ENCODE measurements at places on chromosomes 2 and 18.
A peak's percentile ranks its signal among the peaks of the same experiment; 100 is the strongest.

DNA sequence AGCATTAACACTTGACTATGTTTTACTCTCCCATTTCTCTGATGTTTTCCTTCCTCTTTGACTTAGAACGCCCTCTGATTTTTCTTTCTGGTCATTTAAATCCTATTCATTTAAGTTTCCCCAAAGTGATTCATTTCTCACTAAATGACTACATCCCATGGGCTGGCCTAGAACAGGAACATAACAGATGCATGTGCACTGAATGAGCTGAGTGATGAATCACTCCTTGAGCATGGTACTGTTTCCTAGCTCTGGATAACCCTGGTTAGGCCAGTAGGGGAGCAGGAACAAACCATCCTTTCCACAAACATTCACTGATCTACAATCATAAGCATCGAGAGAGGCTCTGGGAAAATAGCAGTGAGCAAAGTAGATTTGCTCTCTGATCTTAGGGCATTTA lies 221.9 kb upstream of the SETBP1 start:
- no peak for DNase-seq

- no peak for DNase-seq
Measured at GRCh38 chr2:202002381-202002780, 31.3 kb upstream of the FZD7 start.

DNA sequence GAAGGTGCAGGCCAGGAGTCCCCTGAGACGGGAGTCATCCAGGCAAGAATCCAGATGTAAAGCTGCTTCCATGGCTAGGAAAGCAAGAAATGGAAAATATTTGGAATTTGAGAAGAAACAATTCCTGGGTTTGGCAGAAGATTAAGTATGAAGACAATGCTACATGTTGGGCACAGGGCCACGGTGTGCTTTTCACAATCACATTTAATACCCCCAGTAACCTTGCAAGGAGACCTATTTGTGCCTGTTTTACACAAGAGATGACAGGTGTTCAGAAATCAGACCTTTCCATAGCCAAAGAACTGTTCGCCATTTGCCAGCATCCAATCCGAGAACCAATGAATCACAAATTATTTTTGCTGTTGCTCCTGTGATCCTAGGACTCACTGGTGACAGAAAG lies 50.5 kb downstream of the KCTD1 start:
- DNase-seq, result no peak

DNA sequence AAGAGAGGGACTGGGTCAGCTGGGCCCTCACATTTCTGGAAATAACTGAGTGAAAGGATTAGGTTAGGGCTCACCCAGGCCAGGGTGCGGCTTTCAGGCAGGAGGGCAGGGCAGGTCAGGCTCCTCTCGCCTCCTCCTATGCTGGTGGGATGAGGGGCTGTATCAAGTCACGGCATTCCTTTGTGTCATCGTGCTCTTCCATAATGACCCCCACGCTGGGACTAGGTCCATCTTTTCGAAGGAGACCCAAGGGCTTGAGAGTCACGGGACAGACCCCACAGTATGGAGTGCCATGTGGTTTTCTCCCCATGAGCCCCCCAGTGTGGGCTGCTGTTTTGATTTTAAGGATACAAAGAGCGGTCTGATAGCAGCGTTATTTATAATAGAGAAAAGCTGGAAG lies 137.8 kb upstream of the COPS8 start:
- no peak for DNase-seq

DNA sequence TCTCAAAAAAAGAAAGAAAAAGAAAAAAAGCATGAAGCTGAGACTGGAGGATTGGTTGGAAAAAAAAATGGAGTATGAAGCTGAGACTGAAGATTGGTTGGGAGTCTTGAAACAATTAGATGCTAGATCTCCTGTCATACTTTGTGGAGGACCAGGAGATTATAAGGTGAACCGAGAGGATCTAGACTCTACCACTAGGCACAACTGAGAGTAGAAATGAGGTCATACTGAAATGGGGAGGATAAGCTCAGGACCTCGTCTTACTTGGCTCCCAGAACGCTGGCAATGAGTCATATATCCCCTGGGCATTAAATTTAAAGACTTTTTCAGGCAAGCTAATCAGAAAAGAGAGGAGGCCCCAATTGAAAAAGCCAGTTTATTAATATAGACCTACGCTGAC lies 3.3 kb upstream of the ORC2 start:
- no peak for DNase-seq

DNA sequence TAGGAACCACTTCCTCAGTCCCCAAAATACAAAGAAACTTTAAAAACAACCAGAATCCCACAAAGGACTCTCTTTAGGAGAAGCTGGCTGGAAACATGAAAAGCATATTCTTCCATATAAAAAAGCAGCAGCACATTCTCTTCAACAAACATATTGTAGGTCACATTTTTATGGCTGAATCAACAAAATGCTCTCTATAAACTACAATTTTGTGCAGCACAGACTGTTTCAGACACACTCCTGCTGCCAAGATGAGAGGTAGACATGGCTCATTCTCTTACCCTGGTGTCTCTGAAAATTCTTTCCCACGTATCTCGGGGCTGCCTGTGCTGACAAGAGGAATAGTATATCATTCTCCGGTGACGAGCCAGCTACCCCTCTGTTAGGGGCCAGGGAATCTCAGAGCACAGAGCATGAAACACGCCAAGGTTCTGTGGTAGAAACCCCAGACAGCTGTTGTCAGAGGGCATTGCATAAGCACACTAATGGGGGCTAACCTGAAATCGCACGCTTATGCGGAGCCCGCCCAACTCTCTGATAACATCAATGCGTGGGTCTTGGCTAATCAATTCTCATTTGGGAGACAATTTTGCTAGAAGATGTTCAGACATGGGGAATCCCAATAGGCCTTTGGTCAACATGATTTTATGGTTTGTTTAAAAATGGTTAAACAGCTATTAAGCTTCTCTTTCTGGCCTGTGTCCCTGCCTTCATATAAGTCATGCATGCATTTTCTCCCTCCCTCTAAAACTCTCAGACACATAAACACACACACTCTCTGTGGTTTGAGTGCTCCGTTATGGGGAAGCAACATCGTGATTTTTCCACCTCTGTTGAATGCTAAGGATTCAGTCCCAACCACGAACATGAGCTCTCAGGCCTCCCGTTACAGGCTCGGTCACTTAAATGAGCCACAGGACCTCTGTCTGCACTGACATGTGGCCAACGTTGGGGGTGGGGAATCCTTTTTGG lies 177.5 kb downstream of the INO80D start:
- DNase-seq, result no peak

DNA sequence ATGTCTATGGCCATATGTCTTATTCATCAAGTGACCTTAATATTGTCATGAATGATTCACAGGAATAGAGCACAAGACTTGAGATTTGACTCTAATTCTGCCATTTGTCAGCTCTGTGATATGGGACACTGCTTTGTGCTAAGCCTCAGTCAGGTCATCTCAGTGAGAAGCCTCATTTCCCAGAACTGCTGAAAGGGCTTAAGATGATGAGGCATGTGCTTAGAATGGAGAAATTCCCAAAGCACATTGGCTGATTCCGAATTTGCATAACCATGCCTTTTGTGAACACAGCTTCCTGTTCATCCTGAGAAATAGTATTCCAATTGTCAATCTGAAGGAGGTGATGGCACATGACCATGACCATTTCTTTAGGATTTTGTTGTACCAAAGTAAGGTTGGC lies 218.1 kb downstream of the ALK start:
- DNase-seq, result no peak

DNA sequence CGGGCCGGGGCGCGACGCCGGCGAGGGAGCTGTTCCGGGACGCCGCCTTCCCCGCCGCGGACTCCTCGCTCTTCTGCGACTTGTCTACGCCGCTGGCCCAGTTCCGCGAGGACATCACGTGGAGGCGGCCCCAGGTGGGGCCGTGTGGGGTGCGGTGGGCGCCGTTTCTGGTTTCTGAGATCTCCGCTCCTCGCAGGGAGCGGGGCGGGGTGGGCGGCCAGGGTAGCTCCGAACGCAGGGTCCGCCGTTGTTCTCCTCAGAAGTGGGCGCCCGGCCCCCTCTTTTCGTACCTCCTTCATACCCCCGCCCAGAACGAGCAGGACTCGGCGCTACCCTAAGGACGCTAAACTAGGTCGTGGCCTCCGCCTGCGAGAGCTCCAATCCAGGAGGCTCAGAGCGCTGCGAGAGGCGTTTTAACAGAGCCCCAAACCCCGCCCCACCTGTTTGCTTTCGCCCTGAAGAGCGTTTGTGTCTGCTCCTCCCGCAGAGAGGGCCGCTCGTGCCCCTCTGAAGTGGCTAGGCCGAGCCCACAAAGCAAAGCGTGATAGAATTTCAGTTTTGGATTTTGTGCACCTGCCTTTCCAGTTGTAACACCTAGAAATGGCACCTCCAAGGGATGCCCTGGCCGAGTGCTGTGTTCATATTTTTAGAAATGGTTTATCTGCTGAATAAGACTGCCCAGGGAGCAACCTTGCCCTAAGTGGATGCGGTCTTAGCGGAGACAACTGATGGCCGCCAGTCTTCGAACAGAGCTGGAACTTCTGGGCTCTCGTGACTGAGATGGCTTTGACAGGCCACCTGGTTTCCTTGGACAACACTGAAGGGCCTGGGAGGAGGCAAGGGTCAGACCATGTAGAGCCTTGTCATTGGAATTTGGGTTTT lies 626 bp downstream of the CAPN10 start:
- no peak for DNase-seq

GRCh38 chr18:62277045-62277444 lies 48.1 kb upstream of the TNFRSF11A start:
- DNase-seq, result no peak

DNA sequence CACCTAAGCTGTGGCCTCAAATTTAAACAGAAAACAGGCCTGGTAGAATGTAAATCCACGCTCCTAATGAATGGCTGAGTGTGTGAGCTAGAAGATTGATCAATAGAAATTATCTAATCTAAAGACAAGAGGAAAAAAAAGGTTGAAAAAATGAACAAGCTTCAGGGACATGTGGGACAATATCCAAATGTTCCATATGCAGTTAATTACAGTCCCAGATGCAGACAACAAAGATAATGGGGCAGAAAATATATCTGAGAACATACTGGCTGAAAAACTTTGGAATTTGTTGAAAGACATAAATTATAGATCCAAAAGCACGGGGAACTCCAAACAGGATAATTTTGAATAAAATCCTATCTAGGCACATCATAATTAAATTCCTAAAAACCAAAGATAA lies 186.7 kb upstream of the SIX2 start:
- no peak for DNase-seq

DNA sequence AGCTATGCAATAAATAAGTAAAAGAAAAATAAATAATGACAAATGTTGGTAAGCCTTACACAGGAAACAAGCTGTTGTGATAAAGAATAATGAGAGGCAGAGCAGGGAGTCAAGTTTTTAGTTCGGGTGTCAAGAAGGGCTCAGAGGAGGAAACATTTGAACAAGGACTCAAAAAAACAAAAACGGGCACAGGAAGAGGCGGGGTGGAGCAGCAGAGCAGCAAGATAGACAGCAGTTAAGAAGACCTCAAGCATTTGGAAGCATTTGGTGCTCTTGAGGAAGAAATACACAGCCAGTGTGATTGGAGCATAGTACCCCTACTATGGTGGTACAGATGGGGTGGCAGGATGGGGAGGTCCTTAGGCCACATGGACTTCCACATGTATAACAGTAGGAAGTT lies 2.8 kb downstream of the TMEM169 start:
- DNase-seq, result no peak

GRCh38 chr2:5515693-5516092 lies 176.5 kb upstream of the SOX11 start:
- DNase-seq, result no peak

- no peak for DNase-seq
Measured at GRCh38 chr2:85865539-85866164, 23.1 kb downstream of the ST3GAL5 start.

- no peak for DNase-seq
Measured at GRCh38 chr2:175166216-175166824, 1.7 kb downstream of the ATF2 start.

DNA sequence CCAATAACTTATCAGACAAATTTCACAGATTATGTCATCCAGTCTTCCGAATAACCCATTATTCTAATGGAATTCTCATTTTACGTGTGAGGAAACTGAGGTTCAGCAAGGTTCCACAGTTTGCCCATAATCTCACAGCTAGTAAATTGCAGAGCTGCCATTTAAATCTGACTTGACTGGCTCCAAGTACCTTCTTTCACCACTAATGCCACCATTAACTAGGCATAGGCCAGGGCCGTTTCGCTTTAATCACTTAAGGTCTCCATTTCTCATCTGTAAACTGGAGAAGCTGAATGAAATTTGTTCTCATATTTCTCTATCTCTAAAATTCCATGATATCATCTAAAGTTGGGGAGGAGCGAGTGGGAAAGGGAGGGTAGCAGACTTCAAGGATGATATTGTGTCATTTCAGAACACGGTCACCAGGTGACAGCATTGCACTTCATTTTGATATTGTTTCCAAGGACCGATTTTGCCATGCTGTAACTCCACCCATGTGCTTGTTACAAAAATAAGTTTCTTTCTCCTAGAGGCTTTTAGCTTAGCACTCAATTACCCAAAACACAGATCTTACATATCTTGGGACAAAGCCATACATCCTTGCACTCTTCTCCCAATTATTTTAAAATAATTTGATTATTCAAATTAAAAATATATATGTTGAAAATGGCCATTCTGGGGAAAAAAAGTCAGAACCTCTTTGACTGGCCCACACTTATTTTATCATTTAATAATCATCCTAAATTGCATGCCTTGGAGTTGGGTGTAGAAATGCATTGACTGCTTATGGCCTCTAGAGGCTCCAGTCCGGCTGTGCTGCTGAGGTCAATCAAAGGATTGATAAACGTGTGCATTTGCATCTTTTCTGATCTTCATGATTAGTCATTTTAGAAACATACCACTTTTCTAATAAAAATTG lies 123.8 kb downstream of the AKAIN1 start:
- DNase-seq, result peak; percentile 51

DNA sequence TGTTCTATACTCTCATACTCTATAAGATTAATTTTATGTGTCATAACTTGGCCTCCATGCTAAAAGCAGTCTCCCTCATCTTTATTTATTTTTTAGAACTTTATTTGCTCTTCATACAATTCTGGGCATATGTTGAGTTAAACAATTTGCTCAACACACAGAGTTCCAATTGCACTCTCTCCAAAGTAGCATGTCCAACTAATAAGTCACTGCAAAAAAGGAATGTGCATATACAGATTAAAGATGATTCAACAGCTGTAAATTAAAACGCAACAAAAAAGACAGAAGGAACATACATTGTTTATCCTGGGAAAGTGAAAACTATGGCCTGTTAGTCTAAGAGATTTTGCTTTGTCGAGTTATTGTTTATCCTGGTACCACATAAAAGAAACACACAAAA lies 277.7 kb upstream of the ACVR2A start:
- DNase-seq, result no peak

DNA sequence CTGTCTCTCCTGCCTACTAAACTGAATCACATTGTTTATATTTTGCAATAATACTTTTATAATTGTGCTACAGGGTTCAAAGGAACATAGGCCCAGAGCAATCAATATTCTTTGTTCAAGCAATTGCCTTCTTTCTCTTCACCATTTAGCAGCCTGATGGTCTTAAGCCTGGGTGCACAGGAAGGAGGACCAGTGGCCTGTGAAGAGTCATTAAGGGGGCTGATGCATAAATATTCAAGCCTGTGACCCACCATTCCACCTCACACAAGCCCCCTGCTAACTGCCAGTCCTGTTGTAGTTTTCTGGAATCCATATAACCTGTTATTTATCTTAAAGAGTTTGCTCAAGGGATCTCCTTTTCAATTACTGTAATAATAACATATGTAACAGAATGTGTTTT lies 56.0 kb downstream of the ABCA12 start:
- no peak for DNase-seq

GRCh38 chr2:14633061-14633460 lies 544 bp downstream of the LRATD1 start:
- peak; percentile 11 for DNase-seq

All from endothelial cell (in vitro differentiated cells).